NCI-H2107 (cell line): ENCODE measurements at places on chromosomes 1 and 21.

DNA sequence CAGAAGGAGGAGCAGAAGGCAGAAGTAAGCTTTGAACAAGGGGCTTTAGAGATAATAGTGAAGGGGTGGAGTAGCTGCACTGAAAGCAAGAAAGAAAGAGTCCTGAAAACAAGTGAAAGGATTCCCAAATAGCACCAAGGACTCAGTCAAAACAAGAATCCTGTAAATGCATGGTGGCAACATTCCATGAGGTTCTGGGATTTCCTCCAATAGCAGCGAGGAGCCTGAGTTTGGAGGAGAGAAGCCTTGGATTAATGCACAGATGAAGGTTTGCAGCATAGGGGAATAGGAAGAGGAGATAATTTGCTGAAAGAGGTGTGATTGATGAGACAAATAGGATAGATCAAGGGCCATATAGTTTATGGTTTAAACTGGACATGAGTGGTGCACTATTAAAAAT is 10.9 kb downstream of the KRTAP22-2 start:
- no peak for DNase-seq

DNA sequence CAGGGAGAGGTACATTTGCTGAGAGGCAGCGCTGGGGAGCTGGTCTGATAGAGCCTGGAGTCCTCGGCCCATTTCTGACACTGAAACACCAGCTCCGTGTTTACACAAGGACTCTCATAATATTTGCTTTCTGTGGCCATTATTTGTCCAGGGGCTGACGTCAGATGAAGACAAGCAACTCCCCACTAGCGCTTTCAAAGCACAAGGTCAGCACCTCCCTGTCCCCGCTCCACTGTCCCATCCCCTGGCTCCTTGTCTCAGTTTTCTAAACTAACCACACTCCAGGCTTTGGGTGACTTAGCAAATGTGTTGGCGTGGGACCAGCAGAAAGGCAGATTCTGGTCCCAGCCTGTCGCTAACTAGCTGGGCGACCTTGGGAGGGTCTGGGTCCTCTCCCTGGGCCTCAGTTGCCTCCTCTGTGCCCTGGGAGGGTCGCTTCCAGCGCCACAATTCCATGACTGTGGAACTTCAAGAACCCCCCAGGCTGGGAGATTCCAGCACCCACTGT is 37.4 kb upstream of the ZBTB40 start:
- DNase-seq: no peak

DNA sequence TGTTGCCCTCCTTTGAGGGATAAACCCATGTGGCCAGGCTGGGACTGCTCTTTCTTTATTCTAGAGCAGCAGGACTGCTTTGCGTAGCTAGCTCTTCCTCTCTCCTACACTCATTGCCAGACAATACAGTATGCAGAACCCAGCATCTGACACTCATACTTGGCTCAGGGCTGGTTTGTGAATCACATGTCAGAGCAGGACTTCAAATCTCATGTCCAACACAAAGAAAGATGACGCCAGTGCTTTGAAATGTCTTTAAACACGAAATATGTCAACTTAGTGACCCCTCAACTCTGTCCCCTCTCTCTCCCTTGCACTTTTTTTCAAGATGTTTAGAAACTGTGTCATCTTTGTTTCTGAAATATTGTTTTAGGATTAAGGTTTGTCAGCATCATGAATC is 135.0 kb downstream of the TGFB2 start:
- no peak for DNase-seq

GRCh38 chr21:33383056-33383888 is 19.9 kb upstream of the IFNGR2 start:
- DNase-seq: no peak

DNA sequence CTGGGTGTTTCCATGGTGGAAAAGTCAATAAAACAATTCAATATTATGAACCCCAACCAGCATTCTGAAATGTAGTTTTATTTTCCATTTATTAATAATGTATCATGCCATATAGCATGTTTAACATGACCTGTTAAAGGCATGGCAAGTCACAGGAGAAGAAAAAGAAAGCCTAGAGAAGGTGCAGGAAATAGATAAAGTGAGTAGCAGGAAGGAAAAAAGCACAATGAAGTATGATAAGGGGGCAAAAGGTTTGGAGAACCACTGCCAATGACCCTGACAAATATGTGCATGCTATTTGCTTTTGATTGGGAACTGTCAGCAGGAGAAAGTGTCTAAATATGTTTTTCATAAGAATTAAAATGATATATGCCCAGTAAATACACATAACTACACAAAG is 85.6 kb downstream of the HMCN1 start:
- no peak for DNase-seq

DNA sequence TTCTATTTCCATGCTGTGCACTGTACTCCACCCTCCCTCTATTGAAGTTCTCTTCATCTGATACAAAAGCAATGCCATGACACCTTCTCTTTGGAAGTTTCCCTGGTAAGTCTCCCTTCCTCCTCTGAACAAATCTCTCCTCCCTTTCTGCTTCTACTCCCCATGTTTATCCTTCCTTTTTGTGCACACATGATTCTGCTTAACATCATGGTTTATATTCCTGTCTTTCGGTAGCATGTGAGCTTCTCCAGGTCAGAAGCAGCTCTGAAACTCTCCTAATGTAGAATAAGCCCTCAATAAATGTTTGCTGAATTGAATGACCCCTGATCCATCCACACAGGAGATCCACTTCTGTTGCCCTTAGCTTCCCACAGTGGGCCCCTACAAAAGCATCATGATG is 328.6 kb downstream of the PLPP3 start:
- DNase-seq: no peak

- no peak for DNase-seq
Observed at GRCh38 chr1:210124736-210125135, 107.9 kb upstream of the SERTAD4 start.

DNA sequence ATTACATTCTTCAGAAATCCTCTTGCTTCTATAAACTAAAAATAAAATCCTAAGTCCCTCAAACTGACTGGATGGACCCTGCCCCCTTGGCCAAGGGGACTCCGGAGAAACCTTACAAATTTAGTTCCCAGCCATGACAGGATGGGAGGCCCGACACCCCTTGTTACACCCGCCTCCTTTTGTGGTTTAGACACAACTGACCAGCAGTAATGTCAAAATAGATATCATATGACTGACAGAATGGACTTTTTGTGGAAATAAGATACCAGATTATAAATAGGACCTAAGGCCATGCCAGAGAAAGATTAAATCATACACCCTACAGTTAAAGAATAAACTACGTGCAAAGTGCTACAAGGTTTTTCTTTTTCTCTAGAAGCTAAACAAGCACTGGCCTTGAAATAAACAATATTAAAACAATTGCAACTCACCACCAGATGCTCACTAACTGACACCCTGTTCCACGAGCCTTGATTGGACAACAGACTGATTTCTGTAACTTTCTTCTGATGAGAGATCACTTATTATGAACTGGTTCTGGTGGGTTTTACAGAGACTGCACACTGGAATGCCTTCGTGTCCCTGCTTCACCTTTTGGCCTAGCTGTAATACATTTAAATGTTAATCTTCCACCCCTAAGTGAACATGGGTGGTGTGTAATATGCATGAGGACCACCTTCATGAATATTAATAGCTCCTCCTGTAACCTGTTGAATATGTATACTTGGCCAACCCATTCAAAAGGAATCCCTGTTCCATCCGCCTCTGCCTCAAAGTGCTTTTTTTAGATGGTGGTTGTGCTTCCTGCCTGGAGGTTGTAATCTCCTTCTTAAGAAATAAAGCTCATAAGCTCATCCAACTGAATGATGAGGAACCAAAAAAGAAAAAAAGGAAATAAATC is 99.6 kb downstream of the ODF2L start:
- no peak for DNase-seq

DNA sequence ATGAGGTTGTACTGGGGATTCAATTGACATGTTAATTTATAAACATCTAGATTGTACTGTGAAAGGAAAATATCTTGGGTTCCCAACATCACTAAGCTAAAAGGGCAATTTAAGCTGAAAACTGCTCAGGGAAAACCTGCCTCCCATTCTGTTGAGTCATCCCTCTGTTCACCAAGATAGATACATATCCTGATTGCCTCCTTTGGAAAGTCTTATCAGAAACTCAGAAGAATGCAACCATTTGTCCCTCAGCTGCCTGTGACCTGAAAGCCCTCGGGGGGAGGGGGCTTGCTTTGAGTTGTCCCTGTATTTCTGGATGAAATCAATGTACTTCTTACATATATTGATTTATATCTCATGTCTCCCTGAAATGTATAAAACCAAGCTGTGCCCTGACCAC is 187.0 kb upstream of the ETV3 start:
- DNase-seq: no peak
